Lung (tissue), 17 donors: ENCODE measurements at places on chromosomes 12 and 14.
A peak's percentile ranks its signal among the peaks of the same experiment; 100 is the strongest.

DNA sequence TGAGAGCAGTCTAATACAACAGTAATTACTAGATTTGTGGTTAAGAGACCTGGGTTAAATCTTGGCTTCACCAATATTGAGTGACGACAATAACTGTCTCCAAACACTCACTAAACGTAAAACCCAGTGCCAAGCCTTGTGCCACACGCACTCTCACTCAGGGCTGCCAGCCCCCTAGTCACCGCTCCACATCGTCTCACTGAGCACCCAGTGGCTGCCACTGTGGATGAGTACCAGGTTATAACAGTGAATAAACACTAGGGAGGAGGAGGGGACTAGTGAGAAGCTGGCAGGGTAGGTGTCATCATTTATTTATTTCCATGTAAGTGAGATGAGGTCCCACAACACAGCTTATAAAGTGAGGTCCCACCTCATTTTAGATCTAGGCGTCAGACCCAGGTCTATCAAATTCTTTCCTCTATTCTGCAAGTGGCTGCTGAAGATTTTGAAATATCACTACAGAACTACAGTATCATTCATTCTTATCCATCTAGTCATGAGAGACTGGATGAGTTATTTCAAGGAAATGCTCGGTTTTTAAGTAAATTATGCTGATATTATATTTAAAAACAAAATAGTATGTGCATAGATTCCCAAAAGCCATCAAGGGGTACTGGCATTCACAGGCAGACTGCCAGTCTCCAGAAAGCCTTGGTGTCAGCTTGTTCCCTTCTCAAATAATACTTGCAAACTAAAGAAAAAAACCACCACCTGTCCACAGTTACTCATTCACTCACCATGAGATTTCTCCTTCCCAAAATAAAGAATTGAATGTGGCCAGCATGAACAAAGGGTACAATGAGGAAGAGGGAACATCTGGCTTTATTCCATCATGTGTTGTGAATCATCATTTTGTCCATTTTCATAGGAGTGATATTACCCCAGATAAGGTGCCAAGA is 84.0 kb downstream of the PTPN21 start:
- no peak for DNase-seq

- DNase-seq, result no peak
Measured at GRCh38 chr12:76300297-76300665, 47.9 kb downstream of the BBS10 start.

GRCh38 chr12:13576935-13577500 is 380.5 kb downstream of the EMP1 start:
- no peak for DNase-seq

DNA sequence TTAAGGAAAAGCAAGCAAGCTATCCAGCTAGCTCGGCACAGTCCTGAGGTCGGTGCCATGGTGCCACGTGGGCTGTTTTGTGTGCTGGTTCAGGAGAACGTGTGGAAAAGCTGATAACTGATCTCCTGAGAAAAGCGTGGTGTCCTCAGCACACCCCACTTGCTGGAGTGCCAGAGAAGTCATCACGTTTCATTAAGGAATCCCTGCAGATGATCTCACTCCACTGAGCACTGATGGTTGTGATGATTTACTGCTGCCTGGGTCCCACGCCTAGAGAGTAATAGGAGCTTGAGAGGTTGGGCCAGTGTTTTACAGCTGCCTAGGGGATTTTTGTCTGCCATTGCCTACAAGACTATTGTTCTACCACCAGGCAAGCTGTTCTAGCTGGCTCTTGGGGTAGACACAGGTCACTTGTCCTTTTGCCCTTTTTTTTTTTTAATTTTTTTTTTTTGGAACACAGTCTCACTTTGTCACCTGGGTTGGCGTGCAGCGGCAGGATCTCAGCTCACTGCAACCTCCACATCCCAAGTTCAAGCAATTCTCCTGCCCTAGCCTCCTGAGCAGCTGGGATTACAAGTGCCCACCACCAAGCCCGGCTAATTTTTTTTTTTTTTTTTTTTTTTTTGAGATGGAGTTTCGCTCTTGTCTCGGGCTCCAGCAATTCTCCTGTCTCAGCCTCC is 42.3 kb upstream of the EVL start:
- no peak for DNase-seq

DNA sequence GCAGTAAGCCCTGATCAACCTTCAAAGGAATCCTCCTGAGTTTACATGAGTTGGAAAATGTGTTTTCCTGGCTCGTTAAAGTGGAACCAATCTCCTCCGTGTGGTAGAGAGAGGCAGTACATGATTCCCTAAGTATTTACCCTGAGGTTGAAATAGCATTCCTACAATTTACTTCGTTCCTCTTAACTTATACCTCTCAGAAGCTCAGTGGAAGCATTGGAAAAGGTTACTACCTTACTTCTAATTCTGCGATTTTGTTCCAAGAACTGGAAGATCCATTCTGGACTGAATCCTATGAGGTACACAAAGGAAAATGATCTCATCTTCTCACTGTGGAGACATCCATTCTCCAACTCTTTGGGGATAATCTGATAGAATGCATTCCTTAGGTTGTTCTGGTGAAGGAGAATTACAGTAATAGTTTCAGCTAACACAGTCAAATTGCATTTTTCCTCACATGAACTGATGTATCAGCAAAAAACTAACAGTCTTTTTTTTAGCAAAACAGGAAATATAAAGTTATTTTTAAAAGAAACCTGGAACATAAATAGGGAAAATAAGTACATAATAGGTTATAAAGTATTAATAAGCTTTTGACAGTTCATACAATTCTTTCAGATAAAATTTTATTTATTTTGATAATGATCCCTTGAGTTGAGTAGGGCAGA is 475.6 kb downstream of the PDZRN4 start:
- peak; percentile 44 for DNase-seq
